ENCODE measurements at places on chromosomes 11 and 22.

- DNase-seq, result no peak
Measured at GRCh38 chr11:46212720-46213119, 64.7 kb upstream of the CREB3L1 start.

- no peak for DNase-seq
Measured at GRCh38 chr11:126318574-126319373, 14.9 kb downstream of the DCPS start.

GRCh38 chr11:44143987-44144909 lies 48.8 kb downstream of the EXT2 start:
- DNase-seq, result no peak

- DNase-seq, result no peak
Measured at GRCh38 chr11:19988598-19988997, 171.7 kb downstream of the DBX1 start.

DNA sequence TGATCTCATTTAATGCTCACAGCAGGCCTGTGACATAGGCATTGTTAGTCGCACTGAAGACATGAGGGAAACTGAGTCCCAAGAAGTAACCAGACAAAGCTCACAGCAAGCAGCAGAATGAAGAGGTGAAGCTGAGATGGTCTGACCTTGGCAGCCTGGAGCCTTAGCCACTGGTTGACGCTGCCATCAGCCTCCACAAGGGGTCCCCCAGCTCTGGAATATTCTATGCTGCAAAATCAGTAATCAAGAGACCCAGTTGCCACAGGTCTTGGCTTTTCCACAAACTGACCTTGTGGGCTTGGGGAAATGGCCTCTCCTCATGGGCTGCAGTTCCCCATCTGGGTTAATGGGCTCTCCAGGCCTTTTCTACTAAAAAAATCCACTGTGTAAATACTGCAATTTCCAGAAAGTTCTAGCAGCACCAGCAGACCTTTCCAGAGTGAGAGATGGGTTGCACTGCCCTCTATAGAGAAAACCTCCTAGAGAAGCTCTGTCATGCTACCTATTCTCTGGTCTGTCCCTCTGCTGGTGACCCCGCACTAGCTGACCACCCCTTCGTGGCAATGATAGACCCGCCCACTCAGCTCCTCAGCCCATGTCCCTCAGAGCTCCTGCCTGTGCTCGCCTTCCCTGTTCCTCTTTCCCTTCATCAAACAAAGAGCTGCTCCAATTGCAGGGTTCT lies 22.6 kb upstream of the ISX start:
- DNase-seq, result no peak

- no peak for DNase-seq
Measured at GRCh38 chr11:70942593-70942992, 309.8 kb downstream of the SHANK2 start.

DNA sequence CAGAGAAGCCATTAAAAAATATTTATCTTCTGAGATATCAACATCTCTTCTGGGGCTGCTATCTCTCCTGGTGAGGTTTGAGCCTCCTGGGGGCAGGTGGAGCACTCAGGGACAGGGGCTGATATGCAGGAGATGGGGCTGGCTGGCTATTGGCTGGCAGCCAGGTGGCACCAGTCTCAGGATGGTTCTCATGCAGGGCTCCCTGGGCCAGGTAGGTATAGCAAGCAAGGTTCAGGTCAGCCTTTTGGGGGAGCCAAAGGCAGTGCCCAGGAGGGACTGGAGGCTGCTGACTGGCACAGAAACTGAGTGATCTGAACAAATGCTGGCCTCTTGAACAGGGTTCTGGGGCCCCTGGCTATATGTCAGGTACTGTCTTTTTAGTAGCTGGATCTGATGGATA lies 29.7 kb upstream of the EMSY start:
- DNase-seq, result no peak

- DNase-seq, result no peak
Measured at GRCh38 chr11:130999086-130999485, 82.8 kb upstream of the SNX19 start.

DNA sequence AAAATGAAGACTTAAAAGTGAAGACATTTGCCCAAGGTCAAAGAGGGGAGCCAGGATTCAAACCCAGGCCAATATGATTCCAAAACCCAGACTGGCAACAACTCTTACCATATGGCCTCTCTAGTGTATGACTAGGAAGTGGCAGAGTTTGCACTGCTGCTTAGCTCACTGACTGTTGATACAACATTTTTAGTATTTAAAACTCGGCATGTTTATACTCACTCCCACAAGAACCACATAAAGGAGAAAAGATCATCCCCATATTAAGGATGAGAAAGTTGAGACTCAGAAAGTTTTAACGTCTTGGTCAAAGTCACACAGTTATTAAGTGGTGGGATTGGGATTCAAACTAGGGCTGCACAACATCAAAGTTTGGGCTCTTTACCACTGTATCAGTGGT lies 81.7 kb downstream of the CCDC34 start:
- DNase-seq, result no peak

DNA sequence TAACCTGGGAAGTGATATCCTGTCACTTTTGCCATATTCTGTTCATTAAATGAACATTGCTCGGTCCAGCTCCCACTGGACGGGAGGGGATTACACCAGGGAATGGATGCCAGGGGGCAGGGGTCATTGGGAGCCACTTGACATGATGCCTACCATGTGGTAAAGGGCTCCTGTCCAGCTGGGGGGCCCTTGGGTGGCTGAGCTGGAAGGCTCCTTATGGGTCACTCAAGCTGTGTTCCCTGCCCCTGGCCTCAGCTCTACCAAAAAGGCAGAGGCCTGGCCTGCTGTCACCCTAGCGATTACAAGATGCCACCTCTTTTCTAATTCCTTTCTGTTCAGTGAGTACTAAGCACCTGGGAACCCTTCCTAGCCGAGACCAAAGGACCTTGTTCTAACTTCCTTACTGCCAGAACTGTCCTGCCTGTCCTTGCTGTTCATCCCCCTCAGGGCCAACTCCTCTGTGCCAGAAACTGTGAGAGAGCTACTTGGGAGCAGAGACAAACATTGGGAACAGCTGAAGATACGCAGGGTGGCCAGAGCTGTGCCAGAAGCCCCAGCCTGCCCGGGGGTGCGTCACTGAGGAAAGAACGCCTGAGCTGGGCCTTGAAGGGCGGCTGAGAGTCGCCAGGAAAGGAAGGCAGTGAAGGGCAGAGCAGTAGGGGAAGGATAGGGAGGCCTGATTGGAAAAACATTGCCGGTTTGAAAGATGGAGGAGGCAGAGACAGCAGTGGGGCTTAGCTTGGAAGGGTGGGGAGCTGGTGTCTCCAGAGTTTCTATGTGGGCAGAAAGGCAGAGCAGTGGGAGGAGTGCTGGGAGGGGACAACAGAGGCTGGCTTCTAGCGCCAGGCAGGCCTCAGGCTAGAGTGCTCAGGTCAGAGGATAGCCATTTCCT lies 12.7 kb upstream of the UVRAG start:
- no peak for DNase-seq

DNA sequence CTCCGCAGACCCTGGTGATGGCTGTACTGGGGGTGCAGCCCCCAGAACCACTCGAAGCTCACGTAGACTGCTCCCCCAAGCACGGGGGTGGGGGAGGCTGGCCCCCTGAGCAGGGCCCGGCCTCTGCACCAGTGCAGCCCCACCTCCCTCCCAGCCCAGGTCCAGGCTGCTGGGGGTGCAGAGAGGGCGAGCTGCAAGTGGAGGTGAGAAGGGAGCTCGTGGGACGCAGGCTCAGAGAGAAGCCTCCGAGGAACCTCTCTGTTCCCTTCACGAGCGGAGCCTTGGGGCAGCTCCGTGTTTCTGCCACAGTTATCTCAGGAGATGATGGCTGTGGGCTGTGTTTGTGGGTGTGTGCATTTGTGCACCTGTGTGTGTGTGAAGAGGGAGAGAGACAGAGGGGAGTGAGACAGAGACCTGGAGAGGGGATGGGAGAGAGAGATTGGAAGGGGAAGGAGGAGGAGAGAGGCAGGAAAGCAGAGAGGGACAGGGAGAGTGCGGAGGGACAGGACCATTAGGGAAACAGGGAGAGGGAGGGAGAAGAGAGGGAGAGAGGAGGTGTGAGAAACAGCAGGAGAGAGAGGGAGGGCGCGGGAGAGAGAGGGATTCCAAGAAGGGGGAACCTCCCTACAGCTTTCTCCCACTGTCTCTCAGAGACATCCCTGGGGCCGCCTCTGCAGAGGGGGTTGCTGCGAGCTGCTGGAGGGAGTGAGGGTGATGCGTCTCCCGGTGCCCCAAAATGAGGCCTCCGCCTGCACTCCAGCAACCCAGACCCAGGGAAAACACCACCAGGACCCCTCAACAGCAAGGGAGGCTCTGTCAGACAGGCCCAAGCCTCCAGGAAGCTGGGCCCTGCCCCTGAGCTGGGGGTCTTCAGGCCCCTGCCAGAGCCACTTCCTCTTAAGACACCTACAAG lies 1488.6 kb downstream of the BRD1 start:
- no peak for DNase-seq

- no peak for DNase-seq
Measured at GRCh38 chr11:11789735-11790369, 51.9 kb upstream of the USP47 start.

- DNase-seq, result no peak
Measured at GRCh38 chr11:115550291-115551059, 46.3 kb upstream of the CADM1 start.

- no peak for DNase-seq
Measured at GRCh38 chr11:36354221-36355003, 58.3 kb downstream of the PRR5L start.

DNA sequence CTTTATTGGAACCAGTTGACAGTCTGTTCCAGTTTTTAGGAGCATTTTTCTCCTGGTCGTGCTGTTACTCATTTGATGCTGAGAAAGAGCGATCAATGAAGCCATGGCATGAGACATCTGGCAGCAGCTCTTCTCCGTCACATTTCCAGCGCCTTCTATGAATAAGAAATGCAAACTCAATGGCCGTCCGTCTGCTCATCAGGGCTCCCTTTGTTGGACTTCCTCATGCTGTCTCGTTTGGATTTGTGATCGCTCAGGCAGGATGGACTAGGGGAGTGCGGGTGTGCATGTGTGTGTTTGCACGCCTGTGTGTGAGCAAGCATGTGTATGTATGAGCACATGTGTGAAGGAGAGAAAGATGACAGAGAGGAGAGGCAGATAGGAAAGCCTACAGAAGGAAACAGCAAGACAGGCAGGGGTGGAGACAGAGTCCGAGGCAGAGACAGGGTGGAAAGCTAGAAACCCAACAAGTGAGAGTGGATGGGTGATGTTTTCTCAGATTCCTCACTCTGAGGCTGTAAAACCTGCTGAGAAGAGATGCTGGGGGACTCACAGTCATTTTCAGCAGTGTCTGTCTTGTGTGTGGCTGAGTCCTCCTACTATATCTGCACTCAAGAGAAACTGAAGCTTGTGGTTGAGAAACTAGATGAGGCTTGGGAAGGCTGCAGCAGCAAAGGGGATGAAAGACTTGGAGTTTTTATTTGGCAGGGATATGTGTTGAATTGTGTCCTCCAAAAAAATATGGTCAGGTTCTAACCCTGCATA lies 56.0 kb upstream of the CLMP start:
- no peak for DNase-seq

DNA sequence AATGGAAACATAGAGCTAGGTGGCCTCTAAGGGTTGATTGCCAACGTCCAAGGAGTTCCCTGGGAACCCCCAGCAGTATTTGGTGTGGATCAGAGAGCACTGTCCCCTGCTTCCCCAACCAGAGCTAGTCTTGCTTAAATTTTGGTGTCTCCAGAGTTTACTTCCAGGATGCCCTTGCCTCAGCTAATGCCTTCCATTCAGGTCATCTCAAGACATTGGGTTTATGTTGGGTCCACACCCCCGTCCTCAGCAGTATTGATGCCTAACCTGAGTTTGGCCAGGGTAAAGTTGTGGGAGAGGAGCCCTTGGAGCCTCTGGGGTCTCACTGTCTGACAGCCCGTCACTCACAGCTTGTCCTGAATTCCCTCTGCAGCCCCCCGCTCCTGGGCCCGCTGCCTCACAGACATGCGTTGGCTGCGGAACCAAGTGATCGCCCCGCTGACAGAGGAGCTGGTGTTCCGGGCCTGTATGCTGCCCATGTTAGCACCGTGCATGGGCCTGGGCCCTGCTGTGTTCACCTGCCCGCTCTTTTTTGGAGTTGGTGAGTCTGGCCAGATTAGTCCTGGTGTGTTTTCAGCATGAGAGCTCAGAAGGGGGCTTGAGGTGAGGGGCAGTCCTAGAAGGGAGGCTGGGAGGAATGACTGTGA lies 1.4 kb downstream of the RCE1 start:
- DNase-seq, result no peak

DNA sequence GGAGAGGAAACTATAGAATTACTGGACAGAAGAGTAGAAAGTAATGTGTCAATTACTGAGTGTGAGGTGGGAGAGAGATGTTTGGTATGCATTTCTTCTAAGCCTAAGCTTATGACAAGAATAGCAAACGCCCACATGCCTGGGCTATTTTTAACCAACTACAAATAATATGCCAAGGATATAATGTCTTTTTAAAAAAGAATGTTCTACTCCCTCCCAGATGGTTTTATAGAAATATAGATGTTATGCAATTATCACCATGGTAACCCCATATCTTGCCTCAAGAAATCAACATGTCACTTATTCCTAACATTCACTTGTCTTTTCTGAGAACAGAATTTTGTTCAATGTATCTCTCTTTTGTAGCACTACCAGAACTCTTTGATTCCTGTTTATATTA lies 996.7 kb upstream of the CHORDC1 start:
- DNase-seq, result no peak

- no peak for DNase-seq
Measured at GRCh38 chr11:107605061-107606006, 14.4 kb downstream of the ELMOD1 start.

DNA sequence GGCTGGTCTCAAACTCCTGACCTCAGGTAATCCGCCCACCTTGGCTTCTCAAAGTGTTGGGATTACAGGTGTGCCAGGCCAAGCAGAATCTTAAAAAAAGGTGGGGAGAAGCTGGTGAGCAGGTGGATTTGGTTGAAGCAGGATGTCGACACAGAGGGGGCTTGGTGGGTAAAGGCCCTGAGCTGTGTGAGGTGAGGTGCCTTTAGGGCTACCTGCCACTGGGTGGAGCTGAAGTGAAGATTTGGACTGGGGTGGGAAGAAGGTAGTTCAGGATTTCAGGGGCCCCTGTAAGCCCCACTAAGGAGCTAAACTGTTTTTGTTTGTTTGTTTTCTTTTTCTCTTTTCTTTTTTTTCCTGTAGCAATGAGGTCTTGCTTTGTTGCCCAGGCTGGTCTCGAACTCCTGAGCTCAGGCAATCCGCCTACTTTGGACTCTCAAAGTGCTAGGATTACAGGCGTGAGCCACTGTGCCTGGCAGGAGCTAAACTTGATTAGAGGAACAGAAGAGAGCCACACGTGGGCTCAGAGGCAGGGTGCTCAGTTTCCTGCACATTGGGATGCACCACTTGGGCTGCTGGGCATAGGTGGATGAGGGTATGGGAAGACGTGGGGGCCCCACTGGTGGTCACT lies 6.0 kb downstream of the P2RX6 start:
- no peak for DNase-seq

GRCh38 chr11:110715541-110715940 lies 3.3 kb upstream of the ARHGAP20 start:
- DNase-seq, result no peak

GRCh38 chr22:40476341-40476740 lies 105.9 kb downstream of the SGSM3 start:
- no peak for DNase-seq

GRCh38 chr11:71420455-71421241 lies 27.5 kb downstream of the DHCR7 start:
- no peak for DNase-seq

Measured in activated naive CD8-positive, alpha-beta T cell treated with anti-CD3 and anti-CD28 coated beads, Interleukin-2, amount 50 U/mL, for 16 hours (primary cell).